ENCODE measurements at places on chromosomes 1 and 21.
A peak's percentile ranks its signal among the peaks of the same experiment; 100 is the strongest.

GRCh38 chr1:209387969-209388329 is 195.6 kb upstream of the CAMK1G start:
- no peak for DNase-seq

GRCh38 chr1:172883387-172883791 is 167.4 kb downstream of the TNFSF18 start:
- peak; percentile 53 for DNase-seq

- no peak for DNase-seq
Measured at GRCh38 chr1:3925762-3926161, 25.7 kb upstream of the C1orf174 start.

GRCh38 chr1:41396084-41396483 is 34.9 kb downstream of the FOXO6 start:
- DNase-seq = no peak

GRCh38 chr1:155133799-155134281 is 1.8 kb upstream of the SLC50A1 start:
- DNase-seq = no peak

- no peak for DNase-seq
Measured at GRCh38 chr21:26195708-26196107, 25.1 kb upstream of the APP start.

- no peak for DNase-seq
Measured at GRCh38 chr1:29754573-29755375, 518.5 kb downstream of the PTPRU start.

DNA sequence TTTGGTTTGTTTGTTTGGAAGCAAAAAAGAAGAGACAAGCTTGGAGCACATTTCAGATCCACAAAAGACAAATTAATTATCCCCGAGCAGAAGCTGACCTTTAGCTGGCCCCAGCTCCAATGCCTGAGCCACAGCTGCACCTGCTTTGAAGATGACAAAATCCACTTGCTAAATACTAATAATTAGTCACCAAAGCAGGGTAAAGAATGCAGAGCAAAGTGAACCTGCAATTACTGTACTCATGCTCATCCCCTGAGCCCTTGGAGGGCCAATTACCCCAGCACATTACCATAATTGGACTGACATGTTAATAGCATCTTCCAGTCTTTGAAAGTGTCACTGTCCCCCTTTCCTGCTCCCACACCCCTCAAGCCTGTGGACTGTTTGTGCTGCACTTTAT is 38.2 kb upstream of the KCND3 start:
- no peak for DNase-seq

- DNase-seq = no peak
Measured at GRCh38 chr1:205002705-205003104, 40.3 kb upstream of the CNTN2 start.

DNA sequence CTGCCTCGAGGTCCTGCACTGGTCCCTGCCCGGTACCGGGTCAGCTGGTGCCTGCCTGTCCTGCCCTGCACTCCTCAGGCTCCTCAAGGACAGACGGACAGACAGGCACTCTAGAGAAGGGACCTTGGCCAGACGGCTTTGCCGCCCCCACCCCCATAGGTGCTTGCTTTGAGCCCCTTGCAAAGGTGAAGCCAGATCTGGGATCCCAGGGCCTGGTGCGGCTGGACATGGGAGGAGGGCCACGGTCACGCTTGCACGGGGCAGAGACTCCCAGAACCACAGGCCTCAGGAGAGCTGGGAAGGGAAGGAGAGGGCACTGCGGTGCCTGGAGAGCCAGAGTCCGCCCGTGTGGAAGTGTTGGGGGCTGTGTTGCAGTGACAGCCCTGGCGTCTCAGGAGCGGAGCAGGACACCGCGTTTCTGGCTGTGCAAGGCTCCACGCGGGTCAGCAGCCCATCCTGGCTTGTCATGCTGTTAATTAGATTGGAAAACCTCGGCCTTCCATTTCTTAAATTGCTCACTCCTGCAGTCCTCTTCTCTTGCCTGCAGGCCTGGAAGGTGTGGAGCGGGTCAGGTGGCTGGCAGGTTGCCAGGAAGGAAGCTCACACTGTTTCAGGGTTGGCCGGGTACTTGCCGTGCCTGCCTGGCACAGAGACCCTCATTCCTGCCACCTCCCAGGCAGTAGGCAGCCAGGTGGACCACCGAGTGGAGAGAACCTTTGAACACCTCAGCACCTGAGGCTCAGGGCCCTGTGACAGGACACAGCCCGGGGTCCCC is 16.3 kb downstream of the COL18A1 start:
- peak; percentile 82 for DNase-seq

Measured in RPMI8226 (cell line).